ENCODE measurements at places on chromosomes 2 and 18. TPM values are rescaled to one million over a fixed set of nuclear protein-coding genes. Genes with fewer than 3 reads are reported as not detected.

TMEM247 gene
- not detected for polyA plus RNA-seq

CD302 gene
- polyA plus RNA-seq, result 13.5 TPM

ZAP70 gene
- polyA plus RNA-seq, result 3.4 TPM

MROH2A gene
- not detected for polyA plus RNA-seq

CD207 gene
- polyA plus RNA-seq, result 0.19 TPM

CKAP2L gene
- polyA plus RNA-seq, result 6.4 TPM

VIT gene
- polyA plus RNA-seq, result 4.5 TPM

PROC gene
- polyA plus RNA-seq, result 0.46 TPM

UGT1A8 gene
- not detected for polyA plus RNA-seq

SFXN5 gene
- 6.8 TPM for polyA plus RNA-seq

AFF3 gene
- polyA plus RNA-seq, result 3.5 TPM

SP5 gene
- polyA plus RNA-seq, result 7.2 TPM

EMX1 gene
- polyA plus RNA-seq, result 0.08 TPM

ADAM17 gene
- polyA plus RNA-seq, result 25.4 TPM

CPLX4 gene
- polyA plus RNA-seq, result not detected

AQP12A gene
- 0.76 TPM for polyA plus RNA-seq

CD226 gene
- 0.67 TPM for polyA plus RNA-seq

LIMS4 gene
- 3.8 TPM for polyA plus RNA-seq

UGT1A4 gene
- not detected for polyA plus RNA-seq

GRCh38 chr2:190636361-190636760 lies 12.5 kb upstream of the NAB1 start:
- no peak for DNase-seq

DNA sequence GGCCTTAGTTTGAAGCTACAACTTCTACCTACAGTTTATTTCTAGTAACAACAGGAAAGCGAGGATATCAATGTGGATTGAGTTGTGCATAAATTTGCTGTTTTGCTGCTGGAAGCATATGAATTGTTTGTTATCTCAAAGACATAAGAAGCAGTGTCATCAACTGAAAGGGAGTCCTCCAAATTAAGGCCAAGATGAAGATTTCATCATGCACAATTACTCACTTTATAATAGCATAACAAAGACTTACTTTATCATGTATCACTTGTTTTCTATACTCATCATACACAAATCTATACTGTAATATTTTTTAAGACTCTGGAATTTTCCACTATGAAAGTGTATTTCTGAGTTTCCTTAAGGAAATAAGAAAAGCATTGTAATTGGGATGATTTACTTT lies 136.1 kb upstream of the FANCL start:
- no peak for DNase-seq

- no peak for DNase-seq
These were observed 5.7 kb upstream of the C2orf80 start for GRCh38 chr2:208195531-208195930.

GRCh38 chr2:17084877-17085276 lies 419.2 kb upstream of the CYRIA start:
- DNase-seq, result no peak

GRCh38 chr2:18123211-18123570 lies 244.7 kb downstream of the KCNS3 start:
- no peak for DNase-seq

DNA sequence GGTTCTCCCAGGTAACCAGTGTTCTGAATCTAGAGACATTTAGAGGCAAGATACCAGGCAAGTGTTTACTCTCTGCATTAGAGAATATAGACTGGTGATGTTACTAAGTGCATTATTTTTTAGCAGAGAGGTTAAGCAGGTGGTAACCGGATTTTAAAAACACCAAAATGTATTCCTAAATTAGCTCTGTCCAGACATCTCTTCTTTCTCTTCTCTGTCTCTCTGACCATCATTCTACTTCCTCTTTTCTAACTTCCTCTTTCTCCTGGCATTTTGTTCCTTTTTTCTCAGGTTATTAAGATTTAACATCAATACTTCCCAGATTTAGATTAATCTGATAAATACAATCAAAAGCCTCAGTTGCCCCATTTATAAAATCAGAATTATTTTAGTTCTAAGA lies 31.7 kb upstream of the DYNC1I2 start:
- no peak for DNase-seq

DNA sequence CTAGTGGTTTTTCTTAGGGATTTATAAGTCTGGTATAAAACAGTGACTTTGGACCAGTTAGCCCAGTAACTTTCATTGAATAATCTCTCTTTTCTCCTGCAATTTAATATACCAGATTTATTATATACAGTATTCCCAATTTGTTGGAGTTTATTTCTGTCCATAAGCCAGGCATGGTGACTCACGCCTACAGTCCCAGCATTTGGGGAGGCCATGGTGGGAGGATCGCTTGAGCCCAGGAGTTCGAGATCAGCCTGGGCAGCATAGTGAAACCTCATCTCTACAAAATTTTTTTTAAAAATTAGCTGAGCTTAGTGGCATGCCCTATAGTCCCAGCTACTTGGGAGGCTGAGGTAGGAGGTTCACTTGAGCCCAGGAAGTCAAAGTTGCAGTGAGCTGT lies 26.7 kb downstream of the CNNM4 start:
- no peak for DNase-seq

- DNase-seq, result no peak
These were observed 287.4 kb downstream of the RBM43 start for GRCh38 chr2:150974234-150974633.

GRCh38 chr2:170361090-170361936 lies 183.4 kb downstream of the MYO3B start:
- no peak for DNase-seq

GRCh38 chr2:230787101-230787500 lies 74.5 kb downstream of the CAB39 start:
- no peak for DNase-seq

DNA sequence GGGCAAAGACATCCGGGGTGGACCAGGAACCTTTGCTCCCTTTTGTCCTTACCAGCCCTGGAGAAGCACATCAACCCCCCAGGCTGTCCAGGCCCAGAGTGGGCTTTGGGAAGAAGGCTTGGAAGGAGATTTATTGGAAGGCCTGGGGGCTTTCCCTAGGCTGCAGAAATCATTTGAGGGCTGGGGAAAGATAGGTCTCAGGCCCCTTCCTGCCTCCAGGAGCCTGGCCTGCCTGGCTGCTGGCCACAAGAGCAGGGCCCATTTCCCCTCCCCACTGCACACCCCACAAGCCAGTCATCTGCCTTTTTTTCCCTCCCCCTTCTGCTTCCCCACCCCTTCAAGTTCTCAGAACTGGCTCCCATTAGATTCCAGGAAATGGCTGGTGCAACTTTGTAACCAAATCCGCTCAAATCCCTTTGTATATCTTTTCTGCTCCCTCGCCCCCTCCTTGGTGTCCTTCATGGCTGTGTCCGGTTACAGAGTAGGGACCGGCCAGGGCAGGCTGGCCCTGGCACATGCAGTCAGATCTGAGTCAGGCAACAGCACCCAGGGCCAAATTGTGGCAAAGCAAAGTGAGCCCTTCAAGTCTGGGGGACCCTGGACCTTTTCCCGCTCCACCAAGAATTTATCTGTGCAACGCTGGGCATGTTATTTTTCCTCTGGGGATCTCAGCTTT lies 20.8 kb upstream of the TNP1 start:
- no peak for DNase-seq

- no peak for DNase-seq
These were observed 155.8 kb downstream of the PTGR3 start for GRCh38 chr18:75053028-75053629.

DNA sequence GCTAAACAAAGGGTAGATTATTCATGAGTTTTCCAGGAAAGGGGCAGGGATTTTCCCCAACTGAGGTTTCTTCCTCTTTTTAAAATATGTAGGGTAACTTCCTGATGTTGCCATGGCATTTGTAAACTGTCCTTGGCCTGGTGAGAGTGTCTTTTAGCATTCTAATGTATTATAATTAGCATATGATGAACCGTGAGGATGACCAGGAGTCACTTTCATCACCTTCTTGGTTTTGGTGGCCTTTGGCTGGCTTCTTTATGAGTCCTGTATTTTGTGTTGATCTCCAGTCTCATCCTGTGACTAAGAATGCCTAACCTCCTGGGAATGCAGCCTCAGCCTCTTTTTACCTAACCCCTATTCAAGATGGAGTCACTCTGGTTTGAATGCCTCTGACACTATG lies 391.0 kb upstream of the LINC00305 start:
- no peak for DNase-seq

- DNase-seq, result no peak
These were observed 198.4 kb upstream of the NT5C1B start for GRCh38 chr2:18787726-18788125.

- no peak for DNase-seq
These were observed 426.3 kb upstream of the PKDCC start for GRCh38 chr2:41621563-41621962.

DNA sequence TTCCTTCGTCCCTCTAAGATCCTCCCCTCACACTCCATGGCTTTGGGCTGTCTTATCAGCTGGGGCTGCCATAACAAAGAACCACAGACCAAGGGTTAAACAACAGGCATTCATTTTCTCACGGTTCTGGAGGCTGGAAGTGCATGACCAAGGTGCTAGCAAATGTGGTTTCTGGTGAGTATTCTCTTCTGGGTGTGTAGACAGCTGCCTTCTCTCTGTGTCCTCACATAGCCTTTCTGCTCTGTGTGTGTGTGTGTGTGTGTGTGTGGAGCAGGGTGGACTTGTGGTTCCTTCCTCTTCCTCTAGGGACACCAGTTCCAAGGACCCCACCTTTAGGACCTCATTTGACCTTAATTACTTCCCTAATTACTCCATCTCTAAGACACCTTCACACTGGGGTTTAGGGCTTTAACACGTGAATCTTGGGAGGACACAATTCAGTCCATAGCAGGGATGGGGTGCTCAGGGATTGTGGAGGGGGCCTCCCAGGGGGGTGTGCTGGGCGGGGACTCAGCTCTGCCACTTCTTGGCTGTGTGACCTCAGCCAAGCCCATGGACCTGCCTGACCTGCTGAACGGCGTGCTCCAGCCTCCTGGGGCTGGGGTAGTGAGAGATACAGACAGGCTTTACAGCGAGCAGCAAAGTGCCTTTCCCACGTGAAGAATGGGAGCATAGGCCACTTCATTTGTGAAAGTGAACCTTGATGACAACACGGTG lies 38.0 kb downstream of the ACKR3 start:
- no peak for DNase-seq

GRCh38 chr2:96870626-96871255 lies 861 bp upstream of the SEMA4C start:
- no peak for DNase-seq

GRCh38 chr2:96530474-96531357 lies 5.8 kb upstream of the ARID5A start:
- DNase-seq, result no peak

- no peak for DNase-seq
These were observed 8.8 kb upstream of the IFIH1 start for GRCh38 chr2:162327134-162327769.

DNA sequence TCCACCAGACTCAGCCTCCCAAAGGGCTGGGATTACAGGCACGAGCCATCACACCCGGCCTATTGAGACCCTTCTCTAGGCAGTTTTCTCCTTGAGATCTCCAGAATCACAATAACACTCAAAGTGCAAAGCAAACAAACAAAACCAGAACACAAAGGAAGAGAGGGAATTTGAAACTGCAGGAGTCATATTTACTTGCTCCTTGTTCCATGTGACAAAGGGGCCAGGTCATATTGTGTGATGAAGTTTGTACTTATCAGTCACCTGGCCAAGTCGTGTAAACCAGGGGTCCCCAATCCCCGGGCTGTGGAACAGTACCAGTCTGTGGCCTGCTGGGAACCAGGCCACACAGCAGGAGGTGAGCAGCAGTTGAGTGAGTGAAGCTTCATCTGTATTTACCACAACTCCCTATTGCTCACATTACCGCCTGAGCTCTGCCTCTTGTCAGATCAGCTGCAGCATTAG lies 26.5 kb downstream of the SCYGR8 start:
- DNase-seq, result no peak

DNA sequence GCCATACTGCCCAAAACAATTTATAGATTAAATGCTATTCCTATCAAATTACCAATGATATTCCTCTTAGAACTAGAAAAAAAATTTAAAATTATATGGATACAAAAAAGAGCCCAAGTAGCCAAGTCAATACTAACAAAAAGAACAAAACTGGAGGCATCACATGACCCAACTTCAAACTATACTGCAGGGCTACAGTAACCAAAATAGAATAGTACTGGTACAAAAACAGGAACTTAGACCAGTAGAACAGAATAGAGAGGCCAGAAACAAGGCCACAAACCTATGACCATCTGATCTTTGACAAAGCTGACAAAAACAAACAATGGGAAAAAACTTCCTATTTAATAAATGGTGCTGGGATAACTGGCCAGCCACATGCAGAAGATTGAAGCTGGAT lies 86.1 kb upstream of the KYNU start:
- no peak for DNase-seq

- DNase-seq, result no peak
These were observed 307.9 kb downstream of the RPIA start for GRCh38 chr2:88999365-88999764.

DNA sequence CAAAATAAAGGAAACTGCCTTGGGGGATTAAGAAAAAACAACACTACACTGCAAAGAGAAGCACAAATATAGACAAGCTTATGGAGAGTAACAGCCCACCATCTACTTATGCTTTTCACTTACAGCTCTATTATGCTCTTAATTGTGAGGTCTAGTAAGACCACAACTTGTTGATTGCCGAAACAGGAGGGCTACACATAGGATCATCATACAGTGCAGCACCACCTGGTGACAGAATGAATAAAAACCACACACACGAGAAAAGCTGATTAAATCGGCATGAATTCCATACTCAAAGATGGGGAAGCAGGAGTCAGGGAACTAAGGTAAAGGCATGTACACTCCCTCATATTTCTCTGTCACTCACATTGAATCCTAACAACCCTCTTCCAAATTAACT lies 259.2 kb downstream of the IKZF2 start:
- no peak for DNase-seq

DNA sequence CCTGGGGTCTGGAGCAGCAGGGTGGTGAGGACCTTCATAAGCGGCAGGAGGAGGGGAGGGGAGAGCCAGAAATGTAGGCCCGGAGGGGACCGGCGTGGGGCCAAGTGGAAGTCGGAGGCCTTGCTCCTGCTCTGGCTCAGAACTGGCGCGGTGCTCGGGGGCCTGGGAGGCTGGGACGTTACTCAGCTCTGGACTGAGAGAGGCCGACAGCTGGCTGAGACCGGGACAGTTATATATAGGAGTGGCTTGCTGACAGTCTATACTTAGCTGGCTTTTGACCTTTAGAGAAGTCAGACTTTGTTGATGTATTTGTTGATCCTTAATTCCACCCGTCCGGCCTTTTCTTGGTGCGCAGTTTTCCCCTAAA lies 15.7 kb downstream of the IGFBP5 start:
- DNase-seq, result no peak

DNA sequence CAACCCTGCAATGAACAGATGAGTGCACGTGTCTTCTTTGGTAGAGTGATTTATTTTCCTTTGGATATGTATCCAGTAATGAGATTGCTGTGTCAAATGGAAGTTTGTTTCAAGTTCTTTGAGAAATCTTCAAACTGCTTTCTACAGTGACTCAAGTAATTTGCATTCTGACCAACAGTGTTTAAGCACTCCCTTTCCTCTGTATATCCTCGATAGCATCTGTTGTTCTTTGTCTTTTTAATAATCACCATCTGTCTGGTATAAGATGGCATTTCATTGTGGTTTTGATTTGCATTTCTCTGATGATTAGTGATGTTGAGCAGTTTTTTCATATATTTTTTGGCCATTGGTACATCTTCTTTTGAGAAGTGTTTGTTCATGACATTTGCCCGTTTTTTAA lies 1608.3 kb upstream of the ZEB2 start:
- no peak for DNase-seq

- no peak for DNase-seq
These were observed 5.0 kb downstream of the FZD7 start for GRCh38 chr2:202038471-202039277.

GRCh38 chr18:10860382-10860781 lies 289.0 kb downstream of the PIEZO2 start:
- DNase-seq, result no peak

GRCh38 chr2:196331851-196332250 lies 160.5 kb upstream of the STK17B start:
- DNase-seq, result no peak

All from forelimb muscle (tissue), 1 donor.